ENCODE measurements at places on chromosomes 11 and 22.

- DNase-seq: no peak
Measured at GRCh38 chr22:48957987-48958321, 869.7 kb downstream of the BRD1 start.

DNA sequence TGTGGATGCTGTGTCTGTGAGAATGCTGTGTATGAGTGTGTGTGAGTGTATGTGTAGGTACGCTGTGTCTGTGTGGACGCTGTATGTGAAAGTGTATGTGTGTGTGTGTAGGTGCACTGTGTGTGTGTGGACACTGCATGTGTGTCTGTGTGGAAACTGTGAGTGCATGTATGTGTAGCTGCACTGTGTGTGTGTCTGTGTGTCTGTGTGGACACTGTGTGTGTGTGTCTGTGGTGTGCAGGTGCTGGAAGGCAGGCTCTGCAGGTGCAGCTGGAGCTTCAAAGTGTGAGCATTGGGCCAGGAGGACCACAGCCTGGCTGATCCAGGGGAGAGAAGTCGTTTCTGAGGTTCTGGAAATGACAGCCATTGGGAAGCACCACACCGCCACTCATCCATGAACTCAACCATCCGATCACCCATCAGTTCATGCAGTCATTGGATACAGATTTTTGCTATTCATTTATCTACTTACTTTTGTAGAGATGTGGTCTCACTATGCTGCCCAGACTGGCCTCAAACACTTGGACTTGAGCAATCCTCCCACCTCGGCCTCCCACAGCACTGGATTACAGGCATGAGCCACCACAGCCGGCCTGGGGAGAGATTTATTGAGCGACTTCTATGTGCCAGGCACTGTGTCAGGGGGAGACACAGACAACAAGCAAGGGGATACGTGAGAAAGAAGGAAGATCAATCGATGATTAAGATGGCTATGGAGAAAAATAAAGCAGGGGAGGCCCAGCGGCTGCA, 9.6 kb downstream of the TRPM5 start:
- DNase-seq: no peak

GRCh38 chr11:73625696-73626318, 20.6 kb upstream of the PLEKHB1 start:
- DNase-seq: peak; percentile 55

- no peak for DNase-seq
Measured at GRCh38 chr11:60195923-60196368, 13.1 kb upstream of the MS4A6A start.

DNA sequence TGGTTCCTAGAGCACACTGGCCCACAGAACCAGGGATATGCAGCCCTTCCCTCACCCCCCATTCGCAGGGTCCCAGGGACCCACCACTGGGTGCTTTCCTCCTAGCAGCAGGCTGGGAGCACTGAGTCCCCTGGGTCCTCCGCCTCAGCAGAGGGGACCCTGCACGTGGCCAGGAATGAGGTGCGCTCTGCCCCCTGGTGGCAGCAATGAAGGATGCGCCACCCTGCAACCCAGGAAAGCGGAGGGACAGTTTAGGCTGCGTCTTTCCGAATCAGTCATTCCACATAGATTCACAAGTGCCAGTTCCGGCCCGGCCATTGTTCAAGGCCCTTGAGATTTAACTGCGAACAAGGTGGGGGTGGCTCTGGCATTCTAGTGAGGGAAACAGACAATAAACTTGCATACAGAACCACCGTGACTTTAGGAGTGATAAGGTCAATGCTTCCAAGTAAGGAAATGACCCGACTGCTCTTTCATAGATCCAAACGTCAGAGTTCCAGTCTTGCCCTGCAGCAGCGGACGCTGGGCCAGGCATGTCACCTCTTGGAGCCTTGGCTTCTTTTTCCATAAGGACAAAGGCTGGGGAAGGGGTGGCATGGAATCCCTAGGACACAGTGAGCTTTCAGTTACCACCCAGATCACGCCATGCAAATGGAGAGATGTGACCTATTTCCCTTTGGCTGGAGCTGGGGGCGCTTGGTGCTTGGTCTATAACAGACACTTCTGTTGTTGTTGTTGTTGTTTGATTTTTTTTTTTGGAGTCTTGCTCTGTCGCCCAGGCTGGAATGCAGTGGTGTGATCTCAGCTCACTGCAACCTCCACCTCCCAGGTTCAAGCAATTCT, 7.7 kb downstream of the RIN1 start:
- DNase-seq: peak; percentile 67

DNA sequence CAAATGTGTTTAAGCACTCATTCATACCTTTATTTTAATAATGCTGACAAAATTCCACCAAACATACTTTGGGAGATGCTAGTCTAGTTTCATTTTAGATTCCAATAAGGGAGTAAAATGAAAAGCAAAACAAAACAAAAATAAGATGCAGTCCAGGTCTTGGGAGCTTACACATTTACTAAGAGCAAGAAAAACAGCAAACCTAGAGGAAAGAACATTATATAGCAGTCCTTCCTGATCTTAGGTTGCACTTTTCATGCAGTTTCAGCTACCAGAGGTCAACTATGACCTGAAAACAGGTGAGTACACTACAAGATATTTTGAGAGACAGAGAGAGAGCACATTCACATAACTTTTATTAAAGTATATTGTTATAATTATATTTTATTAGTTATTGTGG, 1100.9 kb downstream of the DLG2 start:
- DNase-seq: no peak

All from stimulated activated CD4-positive, alpha-beta T cell treated with anti-CD3 and anti-CD28 coated beads, TNF-alpha, amount 100 ng/mL, for 4 hours (primary cell).